SHP77 (cell line): ENCODE measurements at places on chromosomes 12 and 14.

GRCh38 chr12:8014836-8015235 lies 17.7 kb upstream of the FOXJ2 start:
- DNase-seq: no peak

- DNase-seq: peak; percentile 30
These were observed 28.3 kb upstream of the PPP2R5C start for GRCh38 chr14:101733211-101733610.

GRCh38 chr12:47824198-47824597 lies 4.5 kb upstream of the HDAC7 start:
- DNase-seq: no peak

GRCh38 chr14:94942601-94943000 lies 172.7 kb upstream of the GSC start:
- no peak for DNase-seq

- no peak for DNase-seq
These were observed 33.5 kb downstream of the SLC15A4 start for GRCh38 chr12:128790221-128790620.

DNA sequence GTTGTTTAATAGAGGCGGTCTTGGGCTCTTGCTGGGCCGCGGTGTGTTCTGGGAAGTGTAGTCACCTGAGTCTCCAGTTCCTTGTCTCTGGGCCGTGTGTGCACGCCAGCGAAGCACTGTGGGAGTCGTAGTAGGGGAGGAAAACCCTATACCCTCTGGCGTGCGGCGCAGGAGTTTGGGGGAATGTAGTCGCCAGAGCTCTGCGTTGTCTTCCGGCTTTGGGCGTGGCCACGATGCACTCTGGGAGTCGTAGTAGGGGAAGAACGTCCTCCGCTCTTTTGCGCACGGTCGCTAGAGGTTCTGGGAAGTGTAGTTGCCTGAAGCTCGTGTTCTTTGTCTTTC lies 726 bp upstream of the ZNF140 start:
- DNase-seq: peak; percentile 98

DNA sequence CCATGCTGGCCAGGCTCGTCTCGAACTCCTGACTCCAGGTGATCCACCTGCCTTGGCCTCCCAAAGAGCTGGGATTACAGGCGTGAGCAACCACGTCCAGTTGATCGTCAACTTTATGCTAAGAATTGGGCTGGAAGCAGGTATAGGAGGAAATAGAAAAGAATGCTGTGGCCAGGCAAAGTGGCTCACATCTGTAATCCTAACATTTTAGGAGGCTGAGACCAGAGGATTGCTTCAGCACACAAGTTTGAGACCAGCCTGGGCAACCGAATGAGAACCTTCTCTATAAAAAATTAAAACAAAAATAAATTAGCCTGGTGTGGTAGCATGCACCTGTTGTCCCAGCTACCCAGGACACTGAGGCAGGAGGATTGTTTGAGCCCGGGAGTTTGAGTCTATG lies 37.1 kb upstream of the SNX6 start:
- DNase-seq: no peak

GRCh38 chr14:77791225-77791600 lies 8.7 kb upstream of the ADCK1 start:
- no peak for DNase-seq

DNA sequence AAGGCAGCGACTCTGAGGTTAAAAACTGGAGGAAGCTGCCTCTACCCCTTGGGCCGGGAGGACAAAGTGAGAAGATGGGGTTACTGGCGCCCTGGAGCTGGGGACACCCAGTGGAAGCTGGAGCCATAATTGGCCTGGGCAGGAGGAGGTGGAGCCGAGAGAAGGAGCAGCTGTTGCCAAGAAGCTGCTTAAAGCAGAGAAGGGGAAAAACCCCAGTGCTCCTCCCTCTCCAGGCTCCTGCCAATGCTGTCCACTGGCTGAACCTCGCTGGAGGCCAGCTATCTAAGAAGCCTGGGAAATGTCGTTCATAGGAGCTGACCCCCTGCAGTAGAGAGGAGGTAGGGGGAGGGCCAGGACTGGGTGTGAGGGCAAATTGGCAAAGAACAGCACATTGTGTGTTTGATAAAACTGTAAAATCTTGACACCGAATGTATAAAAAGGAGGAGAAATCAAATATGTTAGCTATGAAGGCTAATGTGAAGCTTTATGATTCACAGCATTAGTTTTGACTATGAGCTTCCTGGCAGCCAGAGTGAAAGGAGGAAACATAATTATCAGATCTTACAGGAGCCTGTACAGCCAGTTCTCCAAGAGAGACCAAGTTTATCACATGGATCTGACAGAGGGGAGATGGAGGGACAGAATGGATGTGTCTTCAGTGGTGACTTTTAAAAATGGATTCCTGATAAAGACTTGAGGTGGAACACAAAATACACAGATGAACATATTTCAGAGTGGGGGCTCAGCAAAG lies 9.5 kb downstream of the HHIPL1 start:
- no peak for DNase-seq

DNA sequence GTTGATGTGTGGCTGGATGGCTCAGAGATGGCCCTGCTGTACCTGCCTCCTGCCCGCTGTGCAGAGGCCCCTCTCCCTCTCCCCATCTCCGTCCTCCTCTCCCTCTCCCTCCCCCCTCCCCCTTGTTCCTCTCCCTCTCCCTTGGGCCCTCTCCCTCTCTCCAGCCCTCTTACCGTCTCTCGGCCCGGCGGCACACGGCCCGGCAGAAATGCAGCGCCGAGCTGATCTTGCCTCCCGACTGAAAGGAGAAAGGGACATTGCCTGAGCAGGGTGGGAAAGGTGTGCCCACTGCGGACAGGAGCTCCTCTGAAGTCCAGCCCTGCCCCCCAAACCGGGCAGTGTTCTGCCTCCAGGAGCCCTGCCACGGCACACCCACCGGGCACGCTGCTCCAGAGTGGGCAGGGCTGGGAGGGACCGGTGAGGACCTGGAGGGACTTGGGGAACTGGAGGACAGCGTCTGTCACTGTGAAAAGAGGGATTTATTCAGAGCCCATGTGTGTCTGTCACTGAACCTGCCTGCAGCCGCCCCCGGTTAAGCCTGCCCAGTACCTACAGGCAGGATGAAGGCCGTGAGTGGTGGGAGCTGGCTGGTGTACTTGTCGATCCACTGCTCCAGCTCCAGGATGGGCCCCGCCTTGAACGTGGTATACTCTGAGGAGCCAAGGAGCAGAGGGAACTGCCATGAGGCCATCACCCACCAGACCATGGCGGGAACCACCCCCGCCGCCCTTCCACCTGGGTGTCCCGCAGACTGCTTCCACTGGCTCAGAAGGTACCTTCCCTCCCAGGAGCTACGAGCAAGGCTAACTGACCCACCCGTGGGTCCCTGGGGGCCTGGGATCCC lies 12.2 kb downstream of the MMAB start:
- no peak for DNase-seq

- no peak for DNase-seq
These were observed 82.3 kb downstream of the ITPR2 start for GRCh38 chr12:26750531-26751175.

DNA sequence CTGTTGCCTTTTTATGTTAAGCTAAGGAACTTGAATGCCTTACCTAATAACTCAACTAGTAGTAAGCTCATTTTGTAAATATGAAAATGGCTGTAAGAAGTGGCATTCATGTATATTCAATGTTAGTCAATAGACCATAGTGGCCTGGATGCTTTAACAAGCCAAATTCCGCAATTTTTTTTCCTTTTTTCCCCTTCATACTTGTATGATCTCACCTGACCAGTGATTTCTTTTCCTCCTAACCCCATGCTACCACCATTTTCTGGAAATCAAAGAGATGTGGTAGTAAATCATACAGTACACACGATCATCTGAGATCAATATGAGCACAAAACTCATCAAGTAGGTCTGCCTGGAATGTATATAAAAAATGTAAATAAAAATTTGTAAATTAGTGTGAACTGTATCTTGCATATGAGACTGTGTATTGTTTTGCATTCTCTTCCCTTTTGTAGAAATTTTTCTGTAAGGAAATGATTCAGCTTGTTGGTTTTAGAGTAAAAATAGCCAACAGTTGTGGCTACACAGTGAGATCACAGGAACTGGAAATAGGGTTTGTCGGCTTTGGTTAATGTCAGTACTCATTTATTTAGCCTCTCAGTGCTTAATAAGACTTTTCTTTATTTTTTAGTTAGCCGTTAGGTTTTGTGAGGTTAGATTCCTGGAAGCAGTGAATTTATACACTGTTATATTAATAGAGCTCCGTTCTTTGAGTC lies 62.5 kb downstream of the ETNK1 start:
- DNase-seq: no peak

- no peak for DNase-seq
These were observed 109.1 kb downstream of the DYRK2 start for GRCh38 chr12:67757651-67758050.

- DNase-seq: no peak
These were observed 18.1 kb upstream of the WDR89 start for GRCh38 chr14:63659726-63660125.

DNA sequence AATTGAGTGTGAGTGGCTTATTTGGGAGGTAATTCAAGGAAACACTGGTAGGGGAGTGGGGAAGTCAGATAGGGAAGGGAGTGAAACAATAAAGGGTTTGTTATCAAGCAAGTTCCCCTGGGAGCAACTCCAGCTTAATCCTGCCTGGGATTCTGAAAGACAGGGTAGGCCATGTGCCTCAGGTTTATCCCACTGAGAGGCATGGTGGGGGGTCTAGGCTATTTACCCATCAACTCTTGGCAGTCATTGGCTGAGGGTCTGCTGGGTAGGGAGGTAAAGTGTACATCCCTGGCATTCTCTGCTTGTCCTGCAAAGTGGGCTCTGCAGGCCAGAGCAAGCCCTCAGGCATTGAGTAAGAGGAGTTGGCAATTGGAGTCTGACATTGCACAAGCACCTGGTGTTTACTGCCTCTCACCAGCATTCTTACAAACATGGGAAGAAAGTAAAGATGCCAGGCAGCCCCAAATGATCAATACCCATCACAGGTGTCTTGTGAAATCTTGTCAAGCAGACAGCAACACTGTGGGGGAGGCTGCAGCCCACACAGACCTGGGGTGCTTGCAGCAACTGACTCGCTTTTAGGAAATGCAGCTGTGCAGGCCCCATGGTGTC lies 169.3 kb downstream of the KTN1 start:
- no peak for DNase-seq

DNA sequence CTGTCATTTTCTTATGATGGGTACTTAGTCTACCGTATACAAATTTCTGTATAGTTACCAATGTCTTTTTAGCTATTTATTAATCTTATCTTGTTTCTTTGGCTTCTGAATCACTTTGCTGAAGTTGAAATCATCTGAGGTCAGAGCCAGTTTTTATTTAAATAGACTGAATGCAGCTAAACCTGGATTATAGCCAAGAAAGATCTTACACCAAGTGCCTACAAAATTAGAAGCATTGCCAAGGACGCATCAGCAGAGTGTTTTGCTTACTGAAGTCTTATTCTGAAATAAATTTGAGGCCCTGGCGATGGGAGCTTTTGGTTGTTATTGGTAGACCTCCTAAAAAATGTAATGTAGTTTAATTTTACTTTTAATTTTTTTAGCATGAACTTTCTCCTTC lies 128.2 kb downstream of the RGS6 start:
- no peak for DNase-seq

DNA sequence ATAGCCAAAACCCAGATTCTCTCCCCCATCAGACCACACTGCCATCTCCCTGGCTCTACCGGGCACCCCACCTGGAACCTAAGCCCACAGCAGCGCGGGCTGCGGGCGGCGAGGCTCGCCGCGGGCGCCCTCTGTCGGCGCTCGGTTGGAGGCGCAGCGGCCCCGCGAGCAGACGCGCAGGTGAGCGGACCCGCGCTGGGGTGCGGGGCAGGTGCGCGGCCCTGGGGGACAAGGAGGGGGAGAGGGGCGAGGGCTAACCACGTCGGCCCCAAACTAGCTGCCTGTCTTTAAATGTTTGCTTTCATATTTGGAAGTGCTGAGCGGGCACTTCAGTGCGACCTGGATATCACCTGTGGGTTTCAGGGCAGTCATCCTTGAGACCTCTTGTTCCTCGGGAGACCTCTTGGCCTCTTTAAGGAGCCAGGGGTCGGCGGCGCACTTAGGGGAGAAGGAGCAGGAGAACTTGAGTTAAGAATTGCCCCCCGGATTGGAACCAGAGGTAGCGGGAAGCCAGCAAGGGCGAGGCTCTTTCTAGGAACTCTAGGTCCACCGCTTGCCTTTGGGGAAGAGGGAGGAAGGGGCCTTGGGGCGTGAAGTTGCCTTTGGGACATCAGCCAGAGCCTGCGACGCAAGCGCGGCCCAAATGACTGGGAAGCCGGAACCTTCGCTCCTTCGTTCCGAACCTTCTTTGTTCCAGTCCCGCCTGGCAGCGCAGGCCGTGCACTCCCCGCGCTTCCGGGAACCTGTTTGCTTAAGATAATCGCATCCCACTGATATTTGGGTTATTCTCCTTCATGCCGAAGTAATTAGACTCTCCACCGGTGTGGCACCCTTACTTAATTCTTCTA lies 78.7 kb downstream of the NEDD1 start:
- peak; percentile 34 for DNase-seq

DNA sequence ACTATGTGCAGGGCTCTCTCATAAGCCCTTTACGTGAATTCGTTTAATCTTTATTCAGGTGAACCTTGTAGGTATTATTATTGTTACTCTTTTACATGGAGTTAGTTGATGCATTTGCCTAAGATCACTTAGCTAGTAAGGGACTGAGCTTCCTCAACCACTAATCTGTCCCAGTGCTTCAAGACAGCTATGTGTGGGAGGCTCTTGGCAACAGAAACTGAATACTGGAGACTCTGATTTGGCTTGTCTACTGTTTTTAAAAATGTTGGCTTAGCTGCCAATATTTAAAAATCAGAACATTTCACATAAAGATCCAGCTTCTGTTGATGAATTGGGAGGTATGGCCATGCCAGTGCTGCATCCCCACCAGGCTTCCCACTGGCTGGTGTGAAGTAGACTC lies 6.8 kb downstream of the KNTC1 start:
- DNase-seq: no peak

- DNase-seq: peak; percentile 19
These were observed 9.2 kb upstream of the PLEKHD1 start for GRCh38 chr14:69475194-69475818.

DNA sequence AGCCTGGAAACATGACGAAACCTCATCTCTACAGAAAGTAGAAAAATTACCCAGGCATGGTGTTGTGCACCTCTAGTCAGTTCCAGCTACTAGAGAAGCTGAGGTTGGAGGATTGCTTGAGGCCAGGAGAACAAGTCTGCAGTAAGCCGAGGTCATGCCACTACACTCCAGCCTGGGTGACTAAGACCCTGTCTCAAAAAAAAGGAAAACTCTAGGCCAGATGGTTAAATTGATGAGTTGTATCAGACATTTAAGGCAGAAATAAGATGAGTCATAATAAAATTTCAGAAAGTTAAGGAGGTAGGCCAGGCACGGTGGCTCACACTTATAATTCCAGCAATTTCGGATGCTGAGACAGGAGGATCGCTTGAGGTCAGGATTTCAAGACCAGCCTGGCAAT lies 10.7 kb downstream of the EIF2S1 start:
- no peak for DNase-seq
